Activated CD8-positive, alpha-beta memory T cell treated with anti-CD3 and anti-CD28 coated beads, Interleukin-2, amount 10 ng/mL, durations not matched to agents 7 days and 5 days (primary cell): ENCODE measurements at places on chromosomes 7 and 10. TPM values are rescaled to one million over a fixed set of nuclear protein-coding genes. Genes with fewer than 3 reads are reported as not detected.

PVRIG gene
- 63.2 TPM for total RNA-seq

ITIH5 gene
- total RNA-seq = not detected

GRM3 gene
- total RNA-seq = not detected

CLEC2L gene
- not detected for total RNA-seq

CDC14C gene
- not detected for total RNA-seq

PRTFDC1 gene
- total RNA-seq = 2.9 TPM

TLX1 gene
- total RNA-seq = not detected

FANK1 gene
- 0.49 TPM for total RNA-seq

ATRNL1 gene
- 0.87 TPM for total RNA-seq

DNA sequence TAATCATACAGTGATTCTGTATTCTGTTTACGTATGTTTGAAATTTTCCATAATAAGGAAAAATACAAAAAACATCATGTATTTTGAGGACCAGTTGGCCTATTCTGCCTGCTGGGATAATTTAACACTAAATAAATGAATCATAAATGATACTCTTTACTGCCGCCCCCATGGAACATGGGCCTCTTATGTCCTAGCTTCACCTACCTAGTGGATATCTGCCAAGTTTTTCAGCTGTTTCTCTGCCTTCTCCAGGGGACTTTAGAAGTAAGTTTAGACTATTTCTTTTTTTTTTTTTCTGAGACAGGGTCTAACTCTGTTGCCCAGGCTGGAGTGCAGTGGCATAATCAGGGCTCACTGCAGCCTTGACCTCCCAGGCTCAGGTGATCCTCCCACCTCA is 10.4 kb downstream of the NFE2L3 start:
- H3K4me3 ChIP-seq = no peak overlapping the region
- no peaks in the 10 kb centered on the region for H3K27me3 ChIP-seq
- H3K27ac ChIP-seq = no peak overlapping the region
- no peak for DNase-seq

GRCh38 chr7:17207220-17207619 is 91.2 kb upstream of the AHR start:
- H3K27ac ChIP-seq = no peak overlapping the region
- no peaks in the 10 kb centered on the region for H3K27me3 ChIP-seq
- no peak overlapping the region for H3K4me3 ChIP-seq
- H3K36me3 ChIP-seq = no peaks in the 10 kb centered on the region
- no peak for DNase-seq

GRCh38 chr10:74733612-74734011 is 92.8 kb upstream of the KAT6B start:
- H3K4me3 ChIP-seq = no peak overlapping the region
- H3K4me1 ChIP-seq = peaks cover 7% of the 10 kb centered on the region
- DNase-seq = no peak
- no peaks in the 10 kb centered on the region for H3K27me3 ChIP-seq
- peaks cover 6% of the 10 kb centered on the region for H3K36me3 ChIP-seq

GRCh38 chr7:36389371-36390198 is at the start of gene ANLN:
Gene ANLN, plus strand, starts transcription at chr7:36389862. Its CDS starts 165 bp downstream, at chr7:36390027.
- H3K27ac ChIP-seq = peak within 1 kb of the TSS; percentile 95
- peaks cover 37% of the 10 kb centered on the region for H3K36me3 ChIP-seq
- peak within 1 kb of the TSS; percentile 98 for H3K4me3 ChIP-seq
- peaks cover 34% of the 10 kb centered on the region for H3K4me1 ChIP-seq
- peak; percentile 89 for DNase-seq

- H3K36me3 ChIP-seq = no peaks in the 10 kb centered on the region
- H3K27me3 ChIP-seq = peaks cover under 1% of the 10 kb centered on the region
- peak; percentile 84 for DNase-seq
- H3K4me3 ChIP-seq = peak overlapping the region; percentile 33
These were observed 7.1 kb downstream of the CRYGN start for GRCh38 chr7:151432658-151433521.

DNA sequence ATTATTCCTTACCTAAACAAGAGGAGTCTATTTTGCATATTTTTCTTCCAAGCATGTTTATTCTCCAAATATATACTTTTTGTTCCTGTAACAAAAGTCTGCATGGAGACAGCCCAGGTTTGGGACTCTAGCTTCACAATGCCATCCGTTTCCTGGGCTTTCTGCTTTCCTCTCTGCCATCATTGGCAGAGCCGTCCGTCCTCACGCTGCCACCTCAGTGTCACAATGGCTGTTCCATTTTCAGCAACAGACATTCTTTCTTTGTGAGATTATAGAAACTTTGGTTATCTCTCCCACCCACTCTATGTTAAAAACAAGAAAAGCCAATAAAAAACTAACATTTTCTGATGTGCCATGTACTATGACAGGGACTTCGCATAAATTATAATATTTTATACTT is 825.2 kb downstream of the REEP3 start:
- H3K27me3 ChIP-seq = no peaks in the 10 kb centered on the region
- H3K27ac ChIP-seq = no peak overlapping the region
- no peaks in the 10 kb centered on the region for H3K4me1 ChIP-seq
- DNase-seq = no peak
- H3K4me3 ChIP-seq = no peak overlapping the region

DNA sequence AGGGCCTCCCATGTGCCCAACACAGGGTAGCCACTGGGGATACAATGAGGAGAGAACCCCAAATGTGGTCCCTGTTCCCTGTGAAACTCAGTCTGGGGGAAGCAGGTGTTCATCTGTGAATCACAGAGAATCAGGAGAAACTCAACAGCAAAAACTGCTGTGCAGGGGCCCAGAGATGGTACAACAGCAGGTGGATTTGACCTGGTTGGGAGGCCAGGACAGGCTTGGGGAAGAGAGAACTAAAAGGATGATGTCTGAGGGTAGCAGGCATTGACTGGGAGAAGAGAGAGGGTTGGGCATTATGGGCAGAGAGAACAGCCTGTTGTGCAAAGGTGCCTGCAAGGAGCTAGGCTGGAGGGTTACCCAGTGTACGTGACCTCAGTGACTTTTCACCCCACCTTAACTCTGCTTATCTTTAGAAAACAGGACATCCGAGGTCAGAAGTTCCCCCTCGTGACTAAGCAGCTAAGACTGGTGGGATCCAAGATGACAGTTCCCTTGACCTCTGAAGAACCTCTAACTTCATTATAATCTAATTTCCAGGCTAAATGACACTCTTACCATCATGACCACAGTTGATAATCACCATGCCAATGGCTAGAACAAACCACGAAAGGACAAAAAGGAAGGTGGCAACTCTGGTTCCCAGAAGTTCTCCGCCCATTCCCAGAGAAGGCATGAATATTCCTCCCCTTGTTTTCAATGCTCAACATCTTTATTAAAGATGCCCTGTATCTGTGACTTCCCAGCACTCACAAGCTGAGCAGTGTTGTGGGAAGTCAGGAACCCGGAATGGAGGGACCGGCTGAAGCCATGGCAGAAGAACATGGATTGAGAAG is 5.1 kb upstream of the ADAMTS14 start:
- DNase-seq = no peak
- H3K27ac ChIP-seq = no peak overlapping the region
- H3K36me3 ChIP-seq = no peaks in the 10 kb centered on the region
- no peak overlapping the region for H3K4me3 ChIP-seq
- peaks cover 28% of the 10 kb centered on the region for H3K27me3 ChIP-seq
- peaks cover 21% of the 10 kb centered on the region for H3K4me1 ChIP-seq

- H3K4me1 ChIP-seq = peaks cover 6% of the 10 kb centered on the region
- peaks cover 18% of the 10 kb centered on the region for H3K36me3 ChIP-seq
- H3K4me3 ChIP-seq = no peak overlapping the region
- no peaks in the 10 kb centered on the region for H3K27me3 ChIP-seq
These were observed 107.7 kb downstream of the SEPTIN7 start for GRCh38 chr7:35908331-35909216.

- H3K27ac ChIP-seq = no peak overlapping the region
- H3K4me1 ChIP-seq = peaks cover 9% of the 10 kb centered on the region
- no peak for DNase-seq
- H3K4me3 ChIP-seq = no peak overlapping the region
These were observed 13.4 kb upstream of the EPHA1 start for GRCh38 chr7:143422033-143422432.

DNA sequence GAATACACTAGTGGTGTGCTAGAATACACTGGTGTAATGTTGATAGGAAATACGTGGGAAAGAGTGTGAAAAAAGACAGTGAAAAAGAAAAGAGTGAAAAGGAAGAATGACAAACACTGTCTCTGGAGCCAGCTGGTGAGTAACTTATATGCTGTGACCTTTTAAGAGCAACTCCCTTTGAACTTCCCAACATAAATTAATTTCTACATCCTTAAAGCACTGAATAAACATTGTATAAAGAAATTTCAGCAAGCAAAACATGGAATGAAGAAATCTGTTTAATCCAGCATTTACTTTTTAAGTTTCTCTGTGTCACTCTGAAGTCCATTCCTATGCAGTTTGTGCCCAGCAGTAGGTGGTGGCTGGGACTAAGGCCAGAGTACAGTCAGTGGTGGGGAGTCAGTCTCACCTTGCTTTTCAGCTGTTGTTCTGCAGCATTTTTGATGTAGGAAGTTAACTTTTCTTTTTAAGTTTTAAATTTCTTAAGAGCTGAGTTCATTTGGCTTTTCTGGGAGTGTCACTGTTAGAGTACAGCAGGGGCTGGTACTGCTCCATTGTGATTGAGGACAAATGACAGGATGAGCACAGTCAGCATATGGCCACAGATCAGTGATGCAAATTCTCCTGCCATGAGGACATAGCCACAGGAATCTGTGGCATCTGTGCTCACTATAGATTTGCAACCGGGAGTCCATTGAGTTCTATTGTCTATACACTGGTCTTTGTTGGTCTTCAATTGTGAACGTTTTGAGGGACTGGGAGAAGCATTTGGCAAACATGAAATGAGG is 321.8 kb downstream of the ZNF248 start:
- no peaks in the 10 kb centered on the region for H3K36me3 ChIP-seq
- no peak for DNase-seq
- H3K27me3 ChIP-seq = no peaks in the 10 kb centered on the region

GRCh38 chr7:103919272-103919868 is 70.1 kb downstream of the RELN start:
- peaks cover 6% of the 10 kb centered on the region for H3K27me3 ChIP-seq
- H3K4me3 ChIP-seq = no peak overlapping the region
- DNase-seq = no peak
- H3K36me3 ChIP-seq = no peaks in the 10 kb centered on the region
- H3K27ac ChIP-seq = no peak overlapping the region

GRCh38 chr7:21543528-21544302 is 876 bp downstream of the DNAH11 start:
- peak overlapping the region; percentile 63 for H3K4me3 ChIP-seq
- H3K36me3 ChIP-seq = no peaks in the 10 kb centered on the region
- H3K27me3 ChIP-seq = peaks cover 79% of the 10 kb centered on the region
- no peak for DNase-seq
- peaks cover 10% of the 10 kb centered on the region for H3K4me1 ChIP-seq

GRCh38 chr7:130721486-130722277 is 12.3 kb downstream of the KLF14 start:
- DNase-seq = peak; percentile 50
- H3K4me3 ChIP-seq = no peak overlapping the region
- peaks cover 32% of the 10 kb centered on the region for H3K27me3 ChIP-seq
- H3K27ac ChIP-seq = no peak overlapping the region
- H3K36me3 ChIP-seq = no peaks in the 10 kb centered on the region
- no peaks in the 10 kb centered on the region for H3K4me1 ChIP-seq

DNA sequence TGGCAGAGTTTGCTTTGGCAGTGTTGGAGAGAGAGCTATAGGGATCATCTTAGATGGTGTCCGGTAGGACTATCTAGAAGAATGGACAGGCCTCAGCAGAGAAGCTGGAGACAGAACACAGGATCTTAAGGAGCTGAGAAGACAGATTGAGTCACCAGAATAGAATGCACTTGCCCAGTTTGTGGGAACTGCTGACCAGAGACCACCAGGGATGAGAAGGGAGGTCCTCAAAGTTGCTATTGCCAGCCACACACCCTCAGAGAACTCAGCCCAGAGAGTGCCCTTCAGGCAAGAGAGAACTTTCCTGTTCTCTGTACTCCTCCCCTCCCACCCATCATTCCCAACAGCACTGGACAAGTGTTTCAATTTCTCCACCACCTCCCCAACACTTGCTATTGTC is 25.3 kb upstream of the GALNT11 start:
- no peak for DNase-seq
- H3K4me3 ChIP-seq = no peak overlapping the region
- no peaks in the 10 kb centered on the region for H3K4me1 ChIP-seq
- H3K27me3 ChIP-seq = peaks cover 16% of the 10 kb centered on the region
- H3K27ac ChIP-seq = no peak overlapping the region
- no peaks in the 10 kb centered on the region for H3K36me3 ChIP-seq

DNA sequence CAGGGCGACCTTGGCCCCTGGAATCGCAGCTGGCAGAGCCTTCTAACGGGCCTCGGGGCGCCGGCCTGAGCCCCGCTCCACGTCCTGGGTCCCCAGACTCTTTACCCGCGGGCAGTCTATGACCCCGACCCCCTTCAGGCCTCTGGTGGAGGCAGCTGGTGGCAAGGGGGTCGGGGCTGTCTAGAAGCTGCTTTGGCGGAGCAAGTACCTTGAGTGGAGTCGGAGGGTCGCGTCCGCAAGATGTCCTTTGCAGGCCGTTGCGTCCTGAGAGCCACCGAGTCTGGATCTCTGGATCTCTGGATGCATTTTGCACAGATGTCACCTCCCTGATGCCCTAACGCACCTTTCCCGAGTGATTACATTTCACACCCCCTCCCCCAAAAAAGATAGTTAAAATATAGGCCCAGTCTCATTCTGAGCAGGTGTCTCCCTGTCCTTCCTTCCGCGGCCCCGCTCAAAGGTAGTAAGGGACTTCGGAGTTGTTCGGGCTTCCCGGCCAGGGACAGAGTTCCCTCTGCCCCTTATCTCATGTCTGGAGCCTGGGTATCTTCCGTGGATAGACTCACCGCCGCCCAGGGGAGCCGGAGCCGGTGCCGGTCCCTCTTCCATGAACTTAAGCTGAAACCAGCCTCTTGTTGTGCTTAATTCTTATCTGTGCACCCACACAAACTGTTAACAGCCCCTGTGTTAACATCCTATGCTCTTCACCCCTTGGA is 457 bp downstream of the ACADSB start:
- H3K4me3 ChIP-seq = peak overlapping the region; percentile 99
- peak; percentile 54 for DNase-seq
- peaks cover 17% of the 10 kb centered on the region for H3K36me3 ChIP-seq
- H3K27me3 ChIP-seq = no peaks in the 10 kb centered on the region

- no peak overlapping the region for H3K4me3 ChIP-seq
- no peaks in the 10 kb centered on the region for H3K36me3 ChIP-seq
These were observed 318.1 kb downstream of the KCNMA1 start for GRCh38 chr10:77319557-77319956.

GRCh38 chr10:31759124-31759798 is 169.4 kb downstream of the ARHGAP12 start:
- peak; percentile 62 for DNase-seq
- peaks cover 14% of the 10 kb centered on the region for H3K4me1 ChIP-seq
- no peaks in the 10 kb centered on the region for H3K27me3 ChIP-seq

DNA sequence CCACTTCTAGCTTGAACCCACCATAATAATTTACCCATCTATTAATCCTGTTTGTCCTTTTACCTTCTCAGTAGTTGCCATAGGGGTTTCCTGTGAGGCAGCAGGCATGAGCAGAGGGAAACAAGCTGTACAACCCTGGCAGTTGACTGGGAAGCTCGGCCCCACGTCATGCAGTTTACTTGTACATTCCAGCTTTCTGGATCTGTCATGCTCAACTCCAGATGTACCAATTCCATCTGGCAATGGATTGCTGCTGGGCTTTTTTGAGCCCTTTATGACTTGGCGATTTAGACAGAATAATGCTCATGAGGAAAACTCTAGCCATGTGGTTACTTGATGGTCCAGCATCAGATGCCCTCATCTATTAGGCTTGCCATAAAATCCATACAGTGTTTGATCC is 112.5 kb downstream of the GNAI1 start:
- no peak for DNase-seq
- no peak overlapping the region for H3K4me3 ChIP-seq
- H3K27ac ChIP-seq = no peak overlapping the region
- H3K36me3 ChIP-seq = no peaks in the 10 kb centered on the region

GRCh38 chr7:151592868-151593486 is 73.3 kb upstream of the RHEB start:
- no peaks in the 10 kb centered on the region for H3K36me3 ChIP-seq
- no peaks in the 10 kb centered on the region for H3K4me1 ChIP-seq
- H3K27ac ChIP-seq = no peak overlapping the region
- H3K4me3 ChIP-seq = no peak overlapping the region
- no peaks in the 10 kb centered on the region for H3K27me3 ChIP-seq
- DNase-seq = no peak
